ENCODE measurements at places on chromosomes 6 and 20.
A peak's percentile ranks its signal among the peaks of the same experiment; 100 is the strongest.

DNA sequence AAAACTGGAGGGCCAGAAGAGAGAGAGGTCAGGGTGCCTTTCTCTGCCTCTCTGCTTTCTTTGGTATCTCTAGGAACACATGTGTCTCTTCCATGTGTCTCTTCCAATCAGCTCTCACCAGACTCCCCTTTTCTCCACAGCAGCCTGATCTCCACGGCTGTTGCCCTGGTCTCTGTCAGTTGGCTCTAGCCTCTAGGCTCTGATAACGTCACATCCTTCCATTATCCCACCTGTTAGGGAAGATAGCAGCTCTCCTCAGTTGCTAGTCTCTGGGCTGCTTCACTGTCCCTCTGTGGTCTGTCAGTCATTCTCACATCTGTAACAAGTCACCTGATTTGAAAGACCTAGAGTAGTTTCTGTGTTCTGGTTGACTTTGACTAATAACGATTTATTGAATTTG is 80.2 kb downstream of the PLCB4 start:
- no peak for DNase-seq

DNA sequence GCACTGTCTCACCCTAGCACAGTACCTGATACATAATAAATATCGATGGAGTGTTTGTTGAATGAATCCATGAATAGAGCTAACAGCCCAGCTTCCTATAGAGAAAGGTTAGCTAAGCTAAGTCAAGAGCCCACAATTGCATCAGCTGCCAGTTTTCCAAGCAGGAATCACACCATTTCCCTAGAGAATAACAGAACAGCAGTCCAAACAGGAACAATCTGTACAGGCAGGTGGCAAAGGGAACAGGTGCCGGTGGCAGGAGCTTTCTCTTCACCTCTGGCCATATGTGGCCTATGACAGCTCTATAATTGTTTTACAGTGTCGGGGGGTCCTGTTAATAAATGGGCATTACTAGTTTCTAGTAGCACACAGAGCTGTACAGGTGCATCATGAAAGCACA is 38.8 kb downstream of the ISM1 start:
- DNase-seq, result no peak

- no peak for DNase-seq
Observed at GRCh38 chr20:47529840-47530239, 28.2 kb downstream of the NCOA3 start.

DNA sequence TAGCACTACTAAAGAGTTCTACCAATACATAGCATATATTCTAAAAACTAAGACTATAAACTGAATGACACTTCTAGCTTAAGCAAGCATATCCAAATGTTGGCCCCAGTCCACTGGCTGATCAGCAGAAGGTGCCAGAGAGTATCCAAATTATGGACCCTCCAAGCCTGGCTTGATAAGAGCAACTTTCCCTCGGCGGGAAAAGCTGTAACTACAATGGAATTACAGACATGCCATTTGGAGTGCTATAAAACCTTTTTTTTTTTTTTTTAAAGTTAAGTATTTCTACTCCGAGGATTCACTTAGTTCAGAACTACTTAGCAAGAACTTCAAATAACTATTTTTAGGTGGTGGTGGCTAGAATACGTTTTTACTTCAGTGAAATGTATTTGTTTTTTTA is 94.6 kb downstream of the EPB41L2 start:
- no peak for DNase-seq

DNA sequence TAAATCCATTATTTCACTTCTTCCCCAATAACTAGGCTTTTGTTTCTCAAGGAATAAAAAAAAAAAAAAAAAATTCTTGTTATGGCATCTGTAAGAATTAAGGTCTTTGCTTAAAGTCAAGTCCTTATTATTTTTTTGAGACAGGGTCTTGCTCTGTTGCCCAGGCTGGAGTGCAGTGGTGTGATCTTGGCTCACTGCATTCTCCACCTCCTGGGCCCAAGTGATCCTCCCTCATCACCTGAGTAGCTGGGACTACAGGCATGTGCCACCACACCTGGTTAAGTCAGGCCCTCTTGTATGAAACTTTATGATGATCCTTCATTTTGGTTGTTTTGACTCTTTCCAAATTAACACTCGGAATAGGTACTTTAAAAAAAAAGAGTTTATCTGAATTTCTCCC is 17.3 kb downstream of the DSTN start:
- no peak for DNase-seq

GRCh38 chr6:52992980-52993920 is 1.8 kb downstream of the GSTA4 start:
- no peak for DNase-seq

DNA sequence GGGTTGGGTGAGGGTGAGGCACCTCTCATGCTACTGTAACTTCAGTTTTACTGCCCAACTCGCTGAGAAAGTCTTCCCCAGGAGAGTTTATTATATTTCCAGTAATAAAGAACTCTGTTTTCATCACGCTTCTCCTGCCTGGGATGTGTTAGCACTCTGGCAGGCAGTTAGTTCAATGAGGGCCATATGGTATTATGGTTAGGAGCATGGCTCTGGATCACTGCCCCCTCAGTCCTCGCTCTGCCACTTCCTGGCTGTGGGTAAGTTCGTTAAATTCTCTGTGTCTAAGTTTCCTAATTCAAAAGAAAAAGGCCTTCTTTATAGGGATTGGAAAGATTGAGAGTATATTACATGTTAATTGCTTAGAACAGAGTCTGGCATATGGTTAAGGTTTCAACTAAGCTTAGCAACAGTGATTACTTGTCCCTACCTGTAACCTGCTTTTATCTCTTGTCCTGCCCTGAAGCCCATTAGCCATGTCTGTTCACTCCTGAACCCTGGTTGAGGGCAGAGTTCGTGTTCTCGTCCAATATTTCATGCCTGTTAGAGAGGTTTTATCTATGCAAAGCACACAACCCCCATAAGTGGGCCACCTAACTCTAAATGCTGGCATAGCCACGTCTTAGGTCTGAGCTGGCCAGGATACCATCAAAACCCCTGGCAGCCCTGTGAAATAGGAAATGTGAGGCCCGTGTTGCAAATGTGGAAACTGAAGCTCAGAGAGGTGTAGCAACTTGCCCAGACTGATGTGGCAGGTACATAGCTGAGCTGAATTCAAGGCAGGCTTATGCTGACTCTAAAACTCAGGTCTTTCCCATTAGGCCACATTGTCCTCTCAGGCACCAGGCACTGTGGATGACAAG is 342.5 kb upstream of the JARID2 start:
- DNase-seq, result no peak

DNA sequence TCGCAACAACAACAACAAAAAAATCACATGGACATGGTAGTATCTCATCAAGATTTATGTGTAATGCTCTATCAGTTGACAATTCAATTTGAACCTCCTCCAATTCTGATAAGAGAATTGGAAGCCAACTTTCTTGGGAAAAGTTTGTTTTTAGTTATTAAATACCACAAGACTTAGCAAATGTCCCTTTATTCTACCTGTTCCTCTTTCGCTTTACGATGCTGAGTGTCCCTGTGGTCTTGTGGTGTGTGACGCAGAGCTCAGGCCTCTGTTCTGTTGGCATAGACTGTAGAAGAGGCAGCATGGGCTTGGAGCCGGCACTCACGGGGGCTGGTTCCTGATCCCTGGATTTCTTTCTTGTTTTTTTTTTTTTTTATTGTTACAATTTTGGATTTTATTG is 76.7 kb downstream of the PSMB1 start:
- no peak for DNase-seq

GRCh38 chr20:15550116-15550870 is 1023.0 kb downstream of the KIF16B start:
- no peak for DNase-seq

- peak; percentile 71 for DNase-seq
Observed at GRCh38 chr6:30810813-30811339, 66.5 kb upstream of the IER3 start.

- no peak for DNase-seq
Observed at GRCh38 chr6:123994891-123995635, 191.4 kb downstream of the NKAIN2 start.

- DNase-seq, result no peak
Observed at GRCh38 chr6:47138046-47138445, 95.9 kb upstream of the ADGRF1 start.

Measured in activated CD4-positive, alpha-beta T cell treated with anti-CD3 and anti-CD28 coated beads for 24 hours (primary cell).